GM23248 (cell line): ENCODE measurements at places on chromosomes 1 and 21.

DNA sequence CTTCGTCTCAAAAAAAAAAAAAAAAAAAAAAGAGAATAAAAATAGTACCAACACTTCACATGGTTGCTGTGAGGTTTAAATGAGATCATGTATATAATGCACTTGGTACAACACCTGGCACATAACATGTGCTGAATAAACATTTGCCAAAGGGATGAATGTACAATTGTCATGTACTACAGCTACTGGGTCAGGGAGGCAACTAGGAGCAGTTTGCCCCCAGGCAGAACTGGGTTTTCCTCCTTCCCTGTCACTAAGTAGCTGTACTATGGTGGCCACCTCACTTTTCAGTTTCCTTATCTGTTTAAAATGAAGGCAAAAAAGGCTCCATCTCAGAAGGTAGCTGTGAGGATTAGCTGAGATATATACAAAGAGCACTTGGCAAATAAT is 11.5 kb downstream of the AK2 start:
- no peak for DNase-seq

GRCh38 chr1:1199141-1199960 is 7.0 kb downstream of the TNFRSF18 start:
- DNase-seq: no peak

- DNase-seq: no peak
Observed at GRCh38 chr21:43354026-43354420, 72.9 kb downstream of the SIK1 start.

DNA sequence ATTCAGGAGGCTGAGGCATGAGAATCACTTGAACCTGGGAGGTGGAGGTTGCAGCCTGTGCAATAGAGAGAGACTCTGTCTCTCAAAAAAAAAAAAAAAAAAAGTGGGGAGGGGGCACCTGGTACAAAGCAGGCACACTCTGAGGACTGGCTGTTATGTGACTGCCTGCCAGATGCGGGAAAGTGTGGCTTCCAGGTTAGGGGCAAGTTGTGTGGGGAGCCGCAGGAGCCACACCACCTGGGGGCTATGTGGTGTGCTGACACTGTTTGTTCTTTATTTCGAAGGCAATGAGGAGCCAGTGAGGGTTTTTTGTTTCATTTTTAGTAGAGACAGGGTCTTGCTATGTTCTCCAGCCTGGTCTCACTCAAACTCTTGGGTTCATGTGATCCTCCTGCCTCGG is 5.7 kb downstream of the THEMIS2 start:
- DNase-seq: no peak

DNA sequence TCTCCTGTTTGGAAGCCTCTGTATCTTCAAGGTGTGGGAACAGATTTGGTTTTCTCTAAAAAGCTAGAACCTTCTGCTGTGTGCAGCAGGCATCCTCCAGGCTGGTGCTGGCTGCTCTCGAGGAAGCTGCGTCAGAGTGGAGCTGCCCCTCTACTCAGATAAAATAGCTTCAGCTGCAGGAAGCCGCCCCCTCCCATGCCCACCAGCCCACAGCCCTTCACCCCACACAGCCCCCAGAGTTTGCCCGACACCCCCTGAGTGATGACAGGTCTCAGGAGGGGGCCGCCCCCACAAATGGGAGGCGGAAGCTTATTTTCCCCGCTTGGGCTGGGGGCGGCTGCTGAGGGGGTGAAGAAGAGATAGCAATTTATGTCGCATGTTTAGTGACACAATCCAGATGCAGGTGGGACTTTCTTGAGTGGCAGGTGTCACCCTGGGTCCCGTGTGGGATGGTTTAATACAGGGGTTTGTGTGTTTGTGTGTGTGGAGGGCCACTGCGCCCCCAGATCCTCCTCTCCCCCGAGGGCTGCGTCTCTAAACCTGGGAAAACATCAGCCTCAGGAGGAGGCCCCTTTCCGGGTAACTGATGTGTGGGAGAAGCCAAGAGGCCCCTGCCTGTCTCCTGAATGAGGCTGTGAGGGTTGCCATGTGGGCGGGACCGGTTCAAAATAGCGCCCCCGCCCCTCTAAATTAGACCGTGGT is 55.4 kb downstream of the STUM start:
- no peak for DNase-seq

DNA sequence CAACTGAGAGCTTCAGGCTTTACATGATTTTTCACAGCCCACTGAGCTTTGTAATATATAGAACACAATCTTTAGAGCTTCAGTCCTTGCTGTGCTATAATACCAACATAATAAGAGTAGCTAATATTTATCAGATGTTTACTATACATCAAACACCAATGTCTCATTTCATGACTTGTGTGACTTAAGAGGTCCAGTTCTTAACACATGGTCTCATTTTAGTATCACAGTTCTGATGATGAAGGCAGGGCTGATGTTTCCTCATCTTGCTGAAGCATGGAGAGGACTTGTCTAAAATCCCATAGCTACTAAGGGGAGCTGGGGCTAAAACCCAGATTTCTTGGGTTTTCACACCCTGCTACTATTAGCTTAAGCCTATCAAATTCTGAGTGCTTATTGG is 5.5 kb downstream of the MTR start:
- no peak for DNase-seq

DNA sequence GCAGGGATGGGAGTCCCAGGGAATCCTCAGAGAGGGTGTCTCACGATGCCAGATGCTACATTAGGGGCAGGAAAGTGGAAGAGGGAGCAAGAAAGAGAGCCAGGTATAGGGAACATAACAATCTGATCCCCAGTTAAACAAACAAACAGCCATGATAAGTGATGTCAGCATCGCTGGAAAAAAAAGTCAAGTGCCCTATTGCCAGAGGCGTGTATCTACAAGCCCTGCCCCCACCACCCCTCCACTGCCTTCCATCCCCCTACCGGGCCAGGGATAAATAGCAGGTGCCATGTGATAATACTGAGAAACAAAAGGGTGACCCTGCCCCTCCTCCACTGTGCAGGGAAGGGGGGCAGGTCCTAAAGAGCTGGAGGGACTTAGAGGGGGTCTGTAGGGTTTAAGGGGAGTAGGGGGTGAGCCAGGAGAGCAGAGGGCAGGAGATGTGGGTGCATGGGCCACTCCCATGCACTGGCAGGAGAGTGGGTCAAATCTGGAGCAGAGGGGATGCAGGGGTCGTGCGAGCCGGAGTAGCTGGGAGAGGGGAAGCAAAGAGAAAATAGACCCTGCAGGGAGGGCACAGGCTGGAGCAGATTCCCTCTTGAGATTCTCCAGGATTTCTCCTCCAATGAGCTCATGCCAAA is 3.4 kb downstream of the SLC26A9 start:
- DNase-seq: no peak

DNA sequence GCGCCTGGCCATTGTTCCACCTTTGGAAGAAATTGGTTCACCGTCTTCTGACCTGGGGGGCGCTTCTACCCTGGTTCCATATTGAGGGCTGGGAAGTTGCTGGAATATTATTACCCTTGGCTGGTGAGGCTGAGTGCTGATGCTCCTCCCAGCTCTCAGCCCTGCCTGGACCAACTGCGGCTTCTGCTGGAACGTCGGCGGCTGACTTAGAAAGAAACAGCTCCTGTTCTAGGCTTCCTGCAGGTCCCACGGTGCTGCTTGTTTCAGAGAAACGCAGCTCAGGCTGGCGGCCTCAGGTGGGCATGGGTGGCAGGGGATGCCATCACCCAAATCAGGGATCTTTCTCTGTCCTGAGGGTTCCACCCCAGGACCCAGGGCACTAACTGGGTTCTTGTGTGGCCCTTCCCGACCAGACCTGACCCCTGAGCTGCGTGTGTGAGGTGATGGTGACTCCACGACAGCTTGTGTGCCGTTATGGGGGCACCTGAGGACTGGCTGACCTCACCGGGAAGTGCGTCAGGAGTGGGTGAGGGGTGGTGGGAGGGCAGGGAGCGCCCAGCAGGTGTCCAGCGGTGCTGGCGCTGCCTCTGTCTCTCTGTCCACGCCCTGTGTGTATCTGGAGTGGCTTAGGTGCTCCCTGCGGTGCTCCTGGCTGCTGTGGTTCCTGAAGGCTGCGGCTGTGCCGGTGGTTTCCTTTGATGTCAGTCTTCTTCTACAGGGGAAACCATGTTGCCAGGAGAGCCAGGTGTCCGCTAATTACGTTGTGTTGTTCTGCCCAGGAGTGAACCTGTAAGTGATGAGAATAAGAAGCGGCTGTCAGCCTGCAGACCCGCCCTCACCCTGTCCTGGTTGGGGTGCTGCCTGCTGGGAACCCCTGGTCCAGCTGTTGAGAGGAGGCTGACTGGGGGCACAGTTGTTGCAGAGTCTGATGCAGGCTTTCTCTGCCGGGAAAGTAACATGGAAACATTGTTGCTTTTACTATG is 8.9 kb downstream of the SKI start:
- DNase-seq: peak; percentile 54
